ENCODE measurements at places on chromosomes 4 and X.

- no peak for DNase-seq
Measured at GRCh38 chr4:76302826-76303438, 3.6 kb upstream of the STBD1 start.

DNA sequence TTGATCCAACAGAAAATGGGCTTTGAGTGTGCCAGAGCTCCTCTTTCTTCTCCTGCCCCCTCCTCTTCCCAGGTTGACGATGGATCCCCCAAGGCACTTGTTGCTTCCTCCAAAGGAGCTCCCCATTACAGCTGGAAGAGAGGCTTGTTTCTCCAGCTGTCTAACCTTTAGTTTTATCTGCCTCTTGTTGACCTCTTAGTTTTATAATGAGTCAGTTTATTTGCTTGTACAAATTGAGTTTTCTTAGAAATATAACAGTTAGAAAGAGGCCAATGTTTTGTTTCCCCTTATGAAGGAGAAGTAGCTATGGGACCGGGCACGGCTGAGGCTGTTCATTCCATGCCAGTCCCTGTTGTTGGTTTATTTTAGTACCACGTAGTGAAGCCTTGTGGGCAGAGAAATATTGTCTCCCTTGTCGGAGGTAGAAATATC lies 158.2 kb downstream of the SPRY1 start:
- no peak for DNase-seq

GRCh38 chrX:38126179-38126578 lies 94.5 kb downstream of the SRPX start:
- DNase-seq = no peak

DNA sequence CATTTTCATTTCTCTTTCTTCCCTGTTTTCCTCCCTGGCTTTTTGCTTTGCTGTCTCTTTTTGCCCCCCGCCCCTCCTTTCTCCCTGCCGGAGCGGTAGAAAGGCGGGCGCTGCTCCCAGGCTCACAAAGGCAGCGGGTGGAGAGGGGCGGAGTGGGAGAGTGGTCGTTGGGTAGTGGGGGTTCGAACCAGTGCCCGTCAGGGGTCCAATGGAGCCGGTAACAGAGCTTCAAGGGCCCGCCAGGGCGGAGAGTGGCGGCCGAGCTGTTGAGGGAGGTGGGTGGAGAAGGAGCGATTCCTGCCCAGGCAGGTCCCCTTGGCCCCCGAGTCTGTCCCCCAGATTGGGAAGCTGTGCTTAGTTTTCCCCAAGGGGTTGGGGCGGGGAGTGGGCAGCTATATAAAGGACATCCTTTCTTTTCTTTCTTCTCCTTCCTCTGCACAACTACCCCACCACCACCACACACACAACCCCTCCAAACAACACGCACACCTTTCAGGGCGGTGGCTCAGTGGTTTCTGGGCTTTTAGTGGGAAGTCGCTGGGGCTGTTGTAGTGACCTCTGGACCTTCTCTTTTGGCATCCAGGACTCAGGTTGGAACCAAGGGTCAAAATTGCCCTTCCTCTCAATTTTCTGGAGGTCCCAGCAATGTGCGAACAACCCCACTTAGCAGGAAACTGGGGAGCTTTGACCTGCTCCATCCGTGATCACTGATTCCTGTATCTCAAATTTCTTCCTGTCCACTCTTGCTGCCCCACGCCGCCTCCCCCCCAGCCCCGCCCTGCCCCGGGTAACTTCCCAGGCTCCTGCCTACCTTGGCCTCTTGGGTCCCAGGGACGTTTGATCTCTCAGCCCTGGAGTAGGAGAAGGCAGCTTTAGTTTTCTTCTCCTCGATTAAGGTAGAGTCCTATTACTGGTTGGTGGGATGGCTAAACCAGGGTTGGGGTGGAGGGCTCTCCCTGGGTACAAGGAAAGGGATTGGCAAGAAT lies 1.9 kb downstream of the EFNB1 start:
- DNase-seq = no peak

- DNase-seq = no peak
Measured at GRCh38 chr4:81199831-81200230, 15.2 kb downstream of the PRKG2 start.

DNA sequence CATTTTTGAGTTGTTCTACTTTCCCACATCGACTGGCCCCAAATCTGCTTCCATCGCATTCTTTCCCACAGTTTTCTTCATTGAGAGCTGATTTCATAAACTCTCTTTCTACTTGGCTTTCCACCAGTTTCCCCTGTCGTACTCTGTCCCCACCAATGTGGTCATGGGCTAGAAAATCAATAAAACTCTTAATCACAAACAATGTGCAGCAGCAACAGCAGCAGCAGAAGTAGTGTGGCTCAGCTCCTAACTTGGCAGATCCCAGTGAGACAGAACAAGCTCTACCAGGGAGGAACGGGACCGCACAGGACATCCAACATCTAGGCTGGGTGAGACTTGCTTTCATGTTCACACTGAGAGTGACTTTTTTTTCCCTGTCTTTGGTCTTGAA lies 3.1 kb upstream of the SETD7 start:
- DNase-seq = no peak

- DNase-seq = no peak
Measured at GRCh38 chrX:43860646-43861370, 21.4 kb downstream of the MAOB start.

DNA sequence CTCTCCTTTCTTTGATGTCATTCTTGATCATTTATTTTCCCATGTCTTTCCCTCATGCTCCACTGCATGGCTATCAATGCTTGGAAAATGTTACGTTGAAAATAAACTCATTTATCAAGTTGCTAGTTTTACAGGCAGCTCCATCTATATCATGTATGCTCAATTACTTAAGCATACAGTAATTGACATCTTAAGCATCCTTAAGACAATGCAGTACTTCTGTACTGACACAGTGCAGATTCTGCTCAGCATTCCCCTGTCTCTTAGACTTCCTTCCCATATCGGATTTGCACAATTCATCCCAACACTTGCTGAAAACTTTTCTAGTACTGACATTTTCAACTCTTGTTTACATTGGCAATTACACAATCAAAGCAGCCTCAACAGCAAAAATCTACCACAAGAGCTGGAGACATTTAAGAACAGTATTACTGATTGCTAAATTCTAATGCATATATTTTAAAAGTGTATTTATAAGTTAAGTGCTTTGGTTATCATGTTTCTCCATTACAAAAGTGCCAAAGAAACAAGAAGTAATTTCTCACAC lies 165.6 kb downstream of the ATP10D start:
- DNase-seq = no peak

DNA sequence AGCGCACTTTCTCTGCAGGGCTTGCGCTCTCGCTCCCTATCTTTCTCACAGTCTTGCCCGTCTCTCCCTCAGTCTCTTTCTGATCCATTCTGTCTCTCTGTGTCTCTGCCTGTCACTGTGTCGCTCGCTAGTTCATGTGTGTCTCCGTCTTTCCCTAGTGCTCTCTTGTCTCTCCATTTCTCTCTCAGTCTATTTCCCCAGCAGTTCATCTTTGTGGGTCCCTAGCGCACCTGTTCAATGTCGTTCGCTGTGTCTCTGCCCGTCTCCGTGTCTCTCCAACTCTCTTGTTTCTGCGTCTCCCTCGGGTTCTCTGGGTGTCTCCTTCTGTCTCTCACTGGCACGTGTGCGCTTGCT lies 1.5 kb downstream of the GPR101 start:
- no peak for DNase-seq

GRCh38 chr4:121739575-121739974 lies 25.4 kb downstream of the SMIM43 start:
- no peak for DNase-seq

GRCh38 chrX:139892512-139892911 lies 40.3 kb downstream of the ATP11C start:
- DNase-seq = no peak

DNA sequence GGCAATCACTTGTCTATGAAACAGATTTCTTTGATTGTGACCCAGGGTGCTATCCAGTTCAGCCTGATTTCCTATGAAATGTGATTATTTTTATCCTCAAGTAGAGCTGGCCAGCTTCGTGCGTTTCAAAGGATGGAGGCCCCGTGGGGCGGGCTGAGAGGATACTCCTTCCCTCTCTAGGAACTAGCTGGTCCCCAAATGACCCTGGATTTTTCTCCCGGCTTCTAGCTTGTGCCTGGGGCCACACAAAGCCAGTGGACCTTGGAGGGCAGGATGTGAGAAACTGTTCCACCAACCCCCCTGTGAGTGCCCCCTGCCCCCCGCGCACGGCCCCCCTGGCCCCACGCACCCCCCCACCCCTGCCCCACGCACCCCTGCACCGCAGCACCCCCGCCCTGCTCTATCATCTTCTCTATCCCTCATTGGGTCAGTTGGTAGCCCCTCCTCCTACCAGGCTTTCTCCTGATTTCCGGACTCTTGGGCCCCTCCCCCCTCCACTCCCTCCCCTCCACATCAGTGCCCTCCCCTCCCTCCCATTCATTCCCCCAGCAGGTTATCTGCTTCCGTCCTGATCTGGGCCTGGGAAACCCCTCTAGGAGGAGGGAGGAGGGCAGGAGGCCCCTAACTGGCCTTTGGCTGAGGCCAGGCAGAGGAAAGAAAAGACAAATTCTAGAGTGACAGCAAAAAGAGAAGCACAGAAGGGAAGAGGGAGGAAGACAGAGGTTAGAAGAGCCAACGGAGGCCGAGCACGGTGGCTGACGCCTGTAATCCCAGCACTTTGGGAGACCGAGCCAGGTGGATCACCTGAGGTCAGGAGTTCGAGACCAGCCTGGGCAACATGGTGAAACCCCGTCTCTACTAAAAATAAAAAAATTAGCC lies 3.3 kb downstream of the XPNPEP2 start:
- no peak for DNase-seq

GRCh38 chrX:11064851-11065600 lies 46.1 kb upstream of the HCCS start:
- no peak for DNase-seq

GRCh38 chr4:39305912-39306677 lies 60.1 kb downstream of the RFC1 start:
- no peak for DNase-seq

DNA sequence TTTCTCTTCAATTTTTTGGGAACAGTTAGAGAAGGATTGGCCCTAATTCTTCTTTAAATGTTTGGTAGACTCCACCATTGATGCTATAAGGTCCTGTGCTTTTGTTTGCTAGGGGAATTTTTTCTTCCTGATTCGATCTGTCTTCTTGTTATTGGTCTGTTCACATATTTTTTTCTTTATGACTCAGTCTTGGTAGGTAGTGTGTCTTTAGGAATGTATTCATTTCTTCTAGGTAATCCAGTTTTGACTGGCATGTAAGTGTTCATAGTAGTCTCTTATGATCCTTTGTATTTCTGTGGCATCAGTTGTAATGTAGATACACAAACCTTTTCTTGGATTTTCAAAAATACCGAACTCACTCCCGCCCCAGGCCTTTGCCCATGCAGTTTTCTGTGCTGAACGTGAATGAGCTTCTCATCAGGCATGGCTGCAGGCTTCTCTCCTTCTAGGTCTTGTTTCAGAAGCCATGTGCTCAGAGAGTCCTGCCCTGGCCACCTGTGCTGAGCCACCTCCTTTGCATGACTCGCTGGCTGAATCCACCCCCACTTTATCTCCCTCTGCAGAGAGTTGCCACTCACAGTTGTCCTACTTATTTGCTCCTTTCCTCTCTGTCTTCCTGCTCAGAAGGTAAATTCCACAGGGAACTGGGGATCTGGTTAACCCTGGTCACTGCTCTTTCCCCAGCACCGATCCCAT lies 67.0 kb downstream of the STK32B start:
- no peak for DNase-seq

DNA sequence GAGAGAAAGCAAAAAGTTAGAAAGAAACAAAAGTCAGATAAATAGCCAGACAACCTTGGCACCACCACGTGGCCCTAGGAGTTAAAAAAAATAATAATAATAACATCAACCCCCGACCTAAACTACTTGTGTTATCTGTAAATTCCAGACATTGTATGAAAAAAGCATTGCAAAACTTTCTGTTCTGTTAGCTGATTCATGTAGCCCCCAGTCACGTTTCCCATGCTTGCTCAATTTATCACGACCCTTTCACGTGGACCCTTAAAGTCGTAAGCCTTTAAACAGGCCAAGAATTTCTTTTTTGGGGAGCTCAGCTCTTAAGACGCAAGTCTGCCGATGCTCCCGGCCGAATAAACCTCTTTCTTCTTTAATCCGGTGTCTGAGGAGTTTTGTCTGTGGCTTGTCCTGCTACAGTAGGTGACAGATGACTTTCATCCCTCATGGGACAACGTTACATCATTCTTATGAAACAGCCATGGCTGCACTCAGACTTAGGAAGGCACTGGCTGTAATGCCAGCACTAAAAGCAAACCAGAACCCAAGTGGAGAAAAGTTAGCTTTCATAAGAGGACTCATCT lies 520 bp downstream of the ACOX3 start:
- peak; percentile 52 for DNase-seq

GRCh38 chrX:10747975-10748374 lies 127.6 kb upstream of the MID1 start:
- DNase-seq = no peak

DNA sequence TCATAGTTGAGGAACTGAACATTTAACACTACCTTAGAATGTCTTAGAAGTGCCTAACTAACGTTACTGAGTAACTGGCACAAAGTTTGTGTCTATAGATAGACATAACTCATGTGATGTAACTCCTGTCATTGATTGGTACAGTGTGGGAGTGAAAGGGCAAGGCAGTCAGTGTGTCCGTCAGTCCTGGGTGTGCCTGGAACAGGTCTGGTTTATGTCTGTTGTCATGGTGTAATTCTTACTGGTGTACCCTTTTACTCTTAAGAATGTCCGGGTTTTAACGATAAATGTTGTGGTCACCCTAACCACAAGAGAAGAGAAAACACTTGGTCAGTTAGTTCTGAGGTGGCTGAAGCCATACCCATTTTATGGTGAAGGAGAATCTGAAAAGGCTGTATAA lies 93.1 kb upstream of the ESX1 start:
- DNase-seq = no peak

DNA sequence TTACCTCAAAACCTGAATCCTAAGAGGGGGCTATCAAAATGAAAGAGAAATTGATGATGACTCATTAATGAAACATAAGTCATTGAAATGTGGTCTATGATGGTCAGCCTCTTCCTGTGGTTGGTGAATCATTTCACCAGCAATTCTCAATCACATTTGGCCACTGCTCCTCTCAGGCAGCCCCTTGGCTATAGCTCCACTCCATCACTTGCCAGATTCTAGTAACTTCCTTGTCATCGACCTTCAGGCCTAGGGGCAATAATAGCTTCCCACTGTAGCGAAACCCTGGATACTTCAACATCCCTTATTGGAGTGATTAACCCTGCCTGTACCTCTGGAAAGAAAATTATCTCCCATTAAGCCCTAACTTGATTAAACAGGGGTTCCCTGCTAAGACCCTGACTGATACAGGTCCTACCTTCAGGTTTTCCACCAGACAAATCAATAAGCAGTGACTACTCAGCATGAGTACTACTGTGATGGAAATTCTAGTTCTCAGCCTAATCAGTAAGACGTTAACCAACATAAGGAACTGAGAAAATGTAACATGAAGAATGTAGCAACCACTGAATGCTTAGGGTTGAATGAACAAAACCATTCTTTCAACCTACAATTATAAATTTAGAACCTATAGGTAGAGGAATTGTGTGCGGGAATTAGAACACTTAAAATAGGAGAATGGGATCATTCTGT lies 30.4 kb downstream of the ADH7 start:
- no peak for DNase-seq

DNA sequence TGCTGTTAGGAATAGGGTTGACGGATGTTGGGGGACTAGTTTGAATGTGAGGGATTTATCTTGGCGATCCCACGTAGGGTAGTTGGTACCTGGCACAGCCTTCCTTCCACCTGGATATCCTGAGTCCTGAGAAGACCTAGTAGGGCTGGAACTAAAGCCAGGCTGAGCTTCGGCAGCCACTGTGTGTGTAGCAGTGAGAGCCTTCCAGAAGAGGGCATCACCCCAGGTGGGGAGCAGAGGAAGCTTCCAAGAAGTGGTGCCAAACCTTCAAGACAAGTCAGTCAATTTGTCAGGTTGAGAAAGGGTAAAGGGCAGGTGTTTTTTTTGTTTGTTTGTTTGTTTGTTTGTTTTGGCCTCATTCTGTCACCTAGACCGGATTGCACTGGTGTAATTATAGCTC lies 1.2 kb upstream of the FGFBP2 start:
- DNase-seq = no peak
